T-cell (primary cell): ENCODE measurements at places on chromosomes 5 and 9.

GRCh38 chr5:72519111-72519510 is 11.9 kb upstream of the ZNF366 start:
- no peak for DNase-seq

DNA sequence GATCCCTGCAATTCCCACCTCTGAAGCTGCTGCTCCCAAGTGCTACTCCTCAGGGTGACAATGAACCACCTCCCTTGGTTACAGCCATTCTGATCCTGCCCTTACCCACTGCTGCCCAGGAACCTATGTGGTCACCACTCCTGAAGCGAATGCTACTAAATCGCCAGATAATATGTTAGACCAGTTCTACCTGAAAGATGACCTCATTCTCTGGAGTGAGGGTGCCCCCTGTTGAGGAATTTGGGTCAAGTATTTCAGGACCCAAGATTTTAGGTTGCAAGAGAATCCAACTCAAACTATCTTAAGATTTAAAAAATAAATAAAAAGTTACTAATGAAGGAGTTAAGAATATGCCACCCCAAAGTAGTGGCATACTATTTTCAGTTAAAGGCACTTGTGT is 5.8 kb upstream of the SNAPC3 start:
- no peak for DNase-seq

GRCh38 chr9:137445275-137445807 is 4.2 kb upstream of the ENTPD8 start:
- peak; percentile 69 for DNase-seq

GRCh38 chr5:80752427-80752826 is 97.6 kb upstream of the DHFR start:
- no peak for DNase-seq

DNA sequence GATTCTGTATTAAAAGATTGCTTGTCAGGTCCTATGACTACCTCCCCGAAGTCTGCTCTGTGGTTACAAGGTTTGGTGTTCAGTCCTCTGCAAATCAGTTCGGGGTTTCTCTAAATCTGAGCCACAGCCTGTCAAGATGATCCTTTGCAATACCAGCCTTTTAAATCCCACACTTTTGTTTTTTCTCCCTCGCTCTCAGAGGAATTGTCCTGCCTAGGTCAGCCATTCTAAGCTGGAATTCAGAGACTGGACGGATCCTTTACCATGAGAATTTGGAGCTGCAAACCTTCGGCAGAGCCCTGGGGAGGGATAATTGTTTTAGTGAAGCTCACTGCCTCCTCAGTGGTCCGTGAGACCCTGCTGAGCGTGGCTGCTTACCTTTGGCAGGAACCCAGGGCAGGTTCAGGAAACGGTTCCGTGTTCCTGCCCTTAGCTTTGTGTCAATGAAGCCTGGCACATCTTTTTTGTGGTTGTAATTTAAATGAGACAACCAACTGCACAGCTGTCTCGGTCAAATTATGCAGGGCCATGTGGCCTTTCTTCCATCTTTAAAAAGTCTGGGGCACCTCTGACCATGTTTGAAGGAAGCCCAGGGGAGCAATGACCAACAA is 47.2 kb downstream of the EBF1 start:
- DNase-seq = no peak

DNA sequence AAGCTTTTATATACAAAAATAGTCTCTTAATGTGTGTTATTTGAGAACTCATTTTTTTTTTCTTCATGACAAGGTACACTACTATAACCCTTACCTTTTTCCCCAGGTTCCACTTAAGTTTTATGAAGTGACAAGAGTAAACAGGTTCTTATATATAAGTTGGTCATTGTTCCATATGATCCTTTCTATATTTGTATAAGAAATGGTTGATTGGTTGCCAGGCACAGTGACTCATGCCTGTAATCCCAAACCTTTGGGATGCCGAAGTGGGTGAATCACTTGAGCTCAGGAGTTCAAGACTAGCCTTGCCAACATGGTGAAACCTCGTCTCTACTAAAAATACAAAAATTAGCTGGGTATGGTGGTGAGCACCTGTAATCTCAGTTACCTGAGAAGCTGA is 108.3 kb downstream of the PCSK1 start:
- DNase-seq = no peak

DNA sequence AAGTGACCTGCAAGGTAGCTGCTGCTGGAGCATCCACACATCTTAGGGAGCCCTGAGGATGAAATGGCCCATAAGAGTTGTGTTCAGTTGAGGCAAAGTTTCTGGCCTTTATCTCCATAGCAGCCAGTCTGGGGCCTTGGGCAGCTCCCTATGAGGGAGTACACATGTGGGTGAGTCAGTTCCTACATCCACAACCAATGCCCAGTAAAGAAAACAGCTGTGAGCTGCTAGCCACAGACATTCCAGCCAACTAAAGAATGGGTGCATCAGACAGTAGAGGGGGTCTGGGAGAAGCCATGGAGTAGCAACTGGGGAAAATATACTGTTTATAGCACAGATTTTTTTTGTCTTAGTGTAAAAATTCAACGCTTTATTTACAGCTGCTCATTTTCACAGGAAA is 720.7 kb downstream of the TLE1 start:
- no peak for DNase-seq

DNA sequence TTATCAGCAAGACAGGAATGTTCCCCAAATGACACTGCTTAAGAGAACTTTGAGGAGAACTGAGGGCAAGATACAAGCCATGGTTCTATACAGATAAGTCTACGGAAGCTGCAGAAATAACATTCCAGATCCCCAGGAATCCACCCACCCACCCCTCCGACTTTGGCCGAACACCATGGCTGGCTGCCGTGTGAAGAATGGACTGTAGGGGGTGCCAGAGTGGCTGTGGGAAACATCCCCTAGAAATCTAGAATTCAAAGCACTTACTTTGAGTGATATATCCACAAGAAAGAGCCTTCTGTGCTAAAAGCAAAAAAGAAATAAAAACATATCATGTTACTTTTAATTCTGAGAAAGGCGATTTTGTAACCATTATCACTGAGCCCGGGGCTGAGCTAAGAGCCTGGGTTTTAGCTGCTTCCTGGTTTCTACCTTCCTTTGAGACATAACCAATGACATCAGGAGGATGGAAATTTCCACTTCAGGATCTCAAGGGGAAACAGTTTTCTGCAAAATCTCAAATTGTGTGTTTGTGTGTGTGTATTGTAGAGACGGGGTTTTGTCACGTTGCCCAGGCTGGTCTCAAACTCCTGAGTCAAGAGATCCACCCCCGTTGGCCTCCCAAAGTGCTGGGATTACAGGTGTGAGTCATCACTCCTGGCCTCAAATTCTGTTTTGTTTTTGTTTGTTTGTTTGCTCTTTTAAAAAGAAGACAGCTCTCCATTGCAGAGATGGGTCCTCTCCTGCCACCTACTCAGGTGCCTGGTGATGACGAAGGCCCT is 36.4 kb downstream of the GGTA1 start:
- no peak for DNase-seq

DNA sequence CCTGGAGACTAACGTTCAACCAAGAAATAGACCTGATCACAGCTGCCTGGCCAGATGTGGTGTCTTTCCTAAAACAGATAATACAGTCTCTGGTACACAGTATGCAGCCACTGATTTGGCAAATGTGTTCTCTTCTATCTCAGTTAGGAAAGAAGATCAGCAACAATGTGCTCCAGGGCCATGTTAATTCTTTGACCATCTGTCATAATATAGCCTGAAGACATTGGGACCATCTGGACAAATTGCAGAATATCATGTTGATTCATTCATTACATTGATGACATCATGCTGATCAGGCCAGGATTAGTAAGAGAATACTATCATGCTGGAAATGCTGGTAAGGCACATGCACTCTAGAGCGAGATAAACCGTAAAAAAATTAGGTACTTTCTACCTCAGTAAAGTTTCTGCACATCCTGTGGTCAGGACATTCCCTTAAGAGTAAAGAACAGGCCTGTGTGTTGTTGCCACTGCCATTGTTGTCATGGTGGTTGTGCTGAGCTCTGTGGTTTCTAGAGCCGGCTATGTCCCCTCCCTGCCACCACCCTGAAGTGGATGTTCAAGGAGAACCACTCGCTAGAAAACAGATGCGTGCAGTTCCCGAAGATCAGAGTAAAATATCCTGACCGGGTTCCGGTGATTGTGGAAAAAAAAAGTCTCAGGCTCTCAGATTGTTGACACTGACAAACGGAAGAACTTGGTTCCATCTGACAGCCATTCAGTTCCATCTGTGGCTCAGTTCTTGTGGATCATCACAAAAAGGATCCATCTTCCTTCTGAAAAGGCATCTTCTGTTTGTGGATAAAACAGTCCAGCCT is 6.4 kb upstream of the JMY start:
- peak; percentile 14 for DNase-seq

DNA sequence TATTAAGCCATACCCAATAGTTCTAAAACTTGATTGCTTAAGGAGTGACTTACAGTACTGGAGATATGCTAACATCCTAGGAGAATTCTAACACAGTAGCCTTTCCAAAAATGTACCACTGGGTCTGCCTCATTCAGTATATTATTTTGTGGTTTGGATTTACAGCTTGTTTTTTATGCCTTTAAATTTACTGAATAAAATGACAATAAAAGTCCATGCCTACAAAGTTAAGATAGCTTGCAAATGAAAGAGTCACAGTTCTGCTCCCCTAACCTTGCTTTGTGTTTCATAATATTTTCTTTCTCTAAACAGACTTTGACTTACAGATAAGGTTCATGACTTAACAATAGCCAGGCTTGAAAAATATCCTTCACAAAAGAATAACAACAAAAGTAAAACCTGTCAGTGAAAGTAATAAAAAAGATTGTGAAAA is 951.1 kb upstream of the NUDT12 start:
- DNase-seq = no peak

DNA sequence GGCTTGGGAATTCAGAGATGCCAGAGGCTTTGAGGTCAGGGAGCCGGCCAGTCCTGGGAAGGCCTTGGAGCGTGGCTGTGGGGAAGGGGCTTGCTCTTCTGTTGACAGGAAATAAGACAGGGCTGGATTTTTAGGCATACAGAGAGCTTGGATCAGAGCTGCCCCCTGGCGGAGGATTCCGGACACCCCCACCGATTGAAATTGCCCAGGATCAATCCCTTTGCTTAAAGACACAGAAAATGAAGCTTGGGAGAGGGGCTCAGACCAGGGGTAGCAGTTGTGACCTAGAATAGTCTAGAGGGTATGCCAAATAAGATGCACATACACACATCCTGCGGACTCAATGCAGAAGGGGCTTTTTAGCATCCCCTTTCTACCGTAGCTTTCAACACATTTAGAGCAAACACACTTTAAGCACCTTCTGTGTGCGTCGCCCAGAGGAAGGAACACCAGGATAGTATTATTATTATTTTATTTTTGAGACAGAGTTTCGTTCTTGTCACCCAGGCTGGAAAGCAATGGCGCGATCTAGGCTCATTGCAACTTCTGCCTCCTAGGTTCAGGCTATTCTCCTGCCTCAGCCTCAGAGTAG is 1.7 kb upstream of the NTMT1 start:
- peak; percentile 65 for DNase-seq

DNA sequence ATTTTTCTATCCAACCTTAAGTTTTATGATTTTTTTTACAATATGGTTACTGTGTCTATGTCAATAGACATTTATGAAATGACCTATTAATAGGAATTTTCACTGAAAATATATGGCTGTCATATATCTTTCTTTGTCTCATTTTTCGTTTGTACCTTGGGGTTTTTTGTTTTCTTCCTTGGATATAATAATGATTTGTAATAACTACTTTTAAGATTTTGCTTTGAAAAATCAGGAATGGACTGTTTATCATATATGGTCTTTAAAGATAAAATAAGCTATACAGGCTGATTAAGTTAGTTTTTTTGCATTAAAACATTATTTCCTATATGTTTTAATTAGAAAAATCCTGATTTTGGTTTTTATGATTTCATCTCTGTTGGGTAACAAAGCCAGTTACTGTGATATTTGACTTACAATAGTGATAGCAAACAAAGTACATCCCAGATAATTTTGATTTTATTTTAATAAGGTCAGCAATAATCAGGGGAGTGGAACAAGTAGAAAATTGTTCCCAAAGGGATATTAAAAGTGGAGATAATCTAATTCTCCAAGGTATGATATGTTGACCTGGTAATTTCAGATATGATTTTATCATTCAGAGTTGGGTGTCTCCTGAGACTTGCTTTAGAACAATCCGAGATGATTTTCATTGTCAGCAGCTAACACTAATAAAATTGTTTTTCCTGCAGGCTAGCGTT is 10.3 kb downstream of the NR4A3 start:
- DNase-seq = no peak

DNA sequence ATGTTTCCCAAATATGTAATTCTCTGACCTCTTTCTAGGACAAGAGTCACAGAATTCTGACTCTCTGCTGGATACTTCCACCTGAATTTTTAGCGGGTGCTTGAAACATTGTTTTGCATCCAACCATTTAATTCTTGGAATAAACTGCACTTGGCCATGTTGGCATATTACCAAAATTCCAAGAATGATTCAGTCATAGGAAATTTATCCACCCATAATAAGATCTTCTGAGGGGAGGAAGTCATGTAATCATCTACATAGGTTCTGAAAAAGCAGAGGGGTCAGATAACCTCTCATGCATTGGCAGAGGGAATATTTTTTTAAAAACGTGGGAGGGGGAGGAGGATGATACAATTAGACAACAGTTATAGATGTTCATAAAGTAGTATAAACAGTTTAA is 156.9 kb downstream of the PAM start:
- no peak for DNase-seq

DNA sequence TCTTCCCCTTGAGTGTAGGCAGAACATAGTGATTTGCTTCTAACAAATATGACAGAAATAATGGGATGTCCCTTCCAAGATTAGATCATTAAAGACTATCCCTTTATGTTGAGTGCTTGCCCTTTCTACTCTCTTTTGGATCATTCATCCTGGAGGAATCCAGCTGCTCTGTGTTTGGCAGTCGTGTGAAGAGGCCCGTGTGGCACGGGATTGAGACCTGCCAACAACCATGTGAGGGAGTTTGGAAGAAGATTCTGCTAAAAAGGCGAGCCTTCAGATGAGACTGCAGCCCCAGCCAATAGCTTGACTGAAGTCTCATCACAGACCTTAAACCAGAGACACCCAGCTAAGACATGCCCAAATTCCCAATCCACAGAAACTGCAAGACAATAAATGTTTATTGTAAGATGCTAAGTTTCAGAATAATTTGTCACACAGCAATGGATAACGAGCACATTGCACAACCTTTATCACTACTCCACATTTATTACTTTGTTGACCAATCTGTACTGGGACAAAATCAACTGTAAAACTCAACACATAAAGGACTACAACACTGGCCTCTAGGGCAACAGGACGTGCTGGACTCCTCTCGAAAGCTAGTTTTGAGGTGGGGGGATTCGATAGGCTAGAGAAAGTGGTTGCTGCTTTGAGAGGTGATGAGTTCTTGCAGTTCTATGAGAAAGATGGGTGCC is 42.8 kb downstream of the ANGPTL2 start:
- no peak for DNase-seq

GRCh38 chr5:67809589-67809988 is 406.0 kb upstream of the PIK3R1 start:
- DNase-seq = no peak

GRCh38 chr5:151384106-151384505 is 36.7 kb upstream of the SLC36A2 start:
- DNase-seq = no peak

- no peak for DNase-seq
Observed at GRCh38 chr9:98378206-98378780, 122.8 kb upstream of the TBC1D2 start.
